ENCODE measurements at places on chromosomes 5 and 9.

GRCh38 chr9:38182321-38182720, 113.3 kb upstream of the SHB start:
- DNase-seq: no peak

DNA sequence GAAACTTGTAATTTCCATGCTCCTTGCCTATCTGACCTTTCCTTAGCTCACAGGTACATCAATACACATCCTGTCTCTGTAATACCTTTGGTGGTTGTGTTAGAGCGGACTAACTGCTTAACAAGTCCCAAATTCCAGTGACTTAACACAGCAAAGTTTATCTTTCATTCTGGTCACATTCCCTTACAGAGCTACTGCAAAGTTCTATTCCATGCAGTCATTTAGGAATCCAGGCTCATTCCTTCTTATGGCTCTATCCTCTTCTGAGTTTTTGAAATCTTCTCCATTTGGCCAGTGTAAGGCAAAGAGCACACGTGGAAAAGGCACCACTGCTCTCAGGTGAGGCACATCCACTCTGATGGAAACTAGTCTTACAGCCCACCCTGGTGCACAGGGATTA, 238.6 kb upstream of the ANKRD55 start:
- no peak for DNase-seq

- DNase-seq: no peak
Observed at GRCh38 chr5:159419576-159419975, 89.3 kb upstream of the IL12B start.

DNA sequence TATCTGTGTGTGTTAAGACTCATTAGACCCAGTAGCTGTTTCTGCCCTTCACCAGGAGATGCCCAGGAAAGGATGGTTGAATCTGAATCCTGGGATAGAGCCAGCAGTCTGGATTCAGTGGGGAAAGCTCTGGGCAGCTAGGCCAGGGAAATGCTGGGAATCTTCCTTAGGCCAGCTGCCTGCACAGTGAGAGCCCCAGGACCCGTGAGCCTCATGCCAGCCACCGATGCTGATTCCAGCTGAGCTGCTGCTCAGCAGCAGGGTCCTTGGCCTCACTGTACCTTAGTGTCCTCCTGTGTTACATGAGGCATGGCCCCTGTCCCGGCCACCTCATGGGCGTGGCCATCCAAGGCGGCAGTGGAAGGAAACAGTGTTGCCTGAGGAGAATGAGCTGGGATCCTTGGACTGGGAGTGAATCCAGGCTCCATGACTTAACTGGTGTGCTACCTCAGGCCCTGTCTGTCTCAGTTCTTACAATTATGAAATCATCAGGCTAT, 87.1 kb downstream of the AMBP start:
- DNase-seq: no peak

GRCh38 chr5:57828221-57828620, 345.6 kb upstream of the ACTBL2 start:
- DNase-seq: no peak

GRCh38 chr5:112735702-112736101, 2.0 kb upstream of the APC start:
- no peak for DNase-seq

DNA sequence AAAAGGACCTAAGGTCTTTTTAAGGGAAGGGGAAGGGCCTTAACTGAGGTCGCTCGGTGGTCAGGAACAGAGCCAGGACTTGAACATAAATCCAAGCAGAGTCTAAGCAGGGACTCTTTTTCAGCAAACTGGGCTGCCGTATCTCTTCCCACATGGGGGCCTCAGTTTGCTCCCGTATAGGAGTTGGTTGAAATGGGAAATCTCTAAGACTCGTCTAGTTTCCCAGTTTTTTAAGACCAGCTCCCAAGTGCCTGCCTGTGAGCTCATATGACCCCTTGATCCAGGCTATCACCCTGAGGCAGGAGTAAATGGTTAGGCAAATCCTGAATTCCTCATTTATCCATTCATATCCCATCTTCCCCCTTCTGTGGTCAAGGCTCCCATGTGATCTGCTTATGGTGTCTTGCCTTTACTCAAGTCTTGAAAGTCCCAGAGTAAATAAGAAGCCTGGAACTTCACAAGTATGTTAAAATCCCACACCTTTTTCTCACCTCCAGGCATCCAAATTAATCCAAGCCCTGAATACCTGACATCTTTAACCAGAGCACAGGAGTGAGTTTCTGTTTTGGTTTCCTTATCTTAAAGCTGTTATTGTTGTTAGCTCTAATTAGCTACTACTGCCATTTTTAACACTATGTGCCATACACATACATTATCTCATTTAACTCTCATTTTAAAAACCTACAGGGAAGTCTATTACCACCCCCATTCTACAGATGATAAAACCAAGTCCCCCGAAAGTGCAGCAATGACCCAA, 3.0 kb downstream of the ARSI start:
- no peak for DNase-seq

GRCh38 chr5:29811914-29812679, 1381.4 kb upstream of the CDH6 start:
- DNase-seq: no peak

GRCh38 chr5:127609957-127610356, 38.9 kb upstream of the CTXN3 start:
- DNase-seq: no peak

GRCh38 chr5:108266242-108266641, 115.7 kb downstream of the FBXL17 start:
- DNase-seq: no peak

DNA sequence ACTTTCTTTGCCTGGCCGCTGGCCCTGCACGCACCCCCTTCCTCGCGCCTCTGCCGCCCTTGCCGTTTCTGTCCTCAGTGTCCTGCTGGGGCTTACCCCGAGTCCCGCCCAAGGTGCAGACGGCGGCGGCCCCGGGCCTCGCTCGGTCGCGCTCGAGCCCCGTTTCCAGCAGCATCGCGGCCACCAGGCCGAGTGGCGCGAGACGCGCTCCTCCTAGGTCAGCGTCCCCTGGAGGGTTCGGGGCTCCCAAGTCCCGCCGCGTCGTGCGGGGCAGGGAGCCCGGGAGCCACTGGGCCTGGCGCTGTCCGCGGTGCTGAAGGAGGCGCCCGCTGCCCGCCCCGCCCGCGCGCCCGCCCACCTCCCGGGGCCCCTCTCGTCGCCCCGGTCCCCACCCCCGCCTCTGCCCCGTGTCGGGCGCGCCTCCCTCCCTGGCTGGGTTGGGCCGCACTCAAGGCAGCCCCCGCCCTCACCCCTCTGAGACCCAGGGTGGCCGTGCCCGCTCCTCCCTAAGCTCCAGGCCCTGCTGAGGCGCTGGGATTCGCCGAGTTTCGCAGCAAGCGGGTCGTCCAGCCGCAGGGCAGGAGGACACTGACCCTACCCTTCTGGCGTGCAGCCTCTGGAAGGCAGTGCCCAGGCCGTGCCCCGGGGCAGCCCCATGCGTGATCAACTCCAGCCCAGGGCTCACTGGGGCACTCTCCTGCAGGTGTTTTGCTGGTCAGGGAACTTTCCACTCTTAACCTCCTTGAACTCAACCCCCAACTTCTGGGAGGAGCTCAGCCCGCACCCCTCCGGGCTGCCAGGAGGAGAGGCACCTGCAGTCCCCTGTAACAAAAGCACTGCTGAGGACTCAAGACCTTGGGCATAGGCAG, at the start of gene LHX3:
TSS of gene LHX3 (minus strand) at position 291 of the 869 bp plus-strand sequence. CDS start at position 175, 116 bp downstream.
- peak; percentile 25 for DNase-seq

- DNase-seq: no peak
Observed at GRCh38 chr5:40939753-40940152, 30.5 kb downstream of the C7 start.

DNA sequence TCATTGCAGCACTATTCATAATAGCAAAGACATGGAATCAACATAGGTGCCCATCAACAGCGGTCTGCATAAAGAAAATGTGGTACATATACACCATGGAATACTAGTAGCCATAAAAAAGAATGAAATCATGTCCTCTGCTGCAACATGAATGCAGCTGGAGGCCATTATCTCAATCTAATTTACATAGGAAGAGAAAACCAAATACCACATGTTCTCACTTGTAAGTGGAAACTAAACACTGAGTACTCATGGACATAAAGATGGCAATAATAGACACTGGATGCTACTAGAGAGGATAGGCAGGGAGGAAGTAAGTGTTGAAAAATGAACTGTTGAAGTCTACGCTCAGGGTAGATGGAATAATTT, 203.9 kb upstream of the CDH9 start:
- no peak for DNase-seq

GRCh38 chr9:129250786-129251185, 72.7 kb upstream of the IER5L start:
- no peak for DNase-seq

DNA sequence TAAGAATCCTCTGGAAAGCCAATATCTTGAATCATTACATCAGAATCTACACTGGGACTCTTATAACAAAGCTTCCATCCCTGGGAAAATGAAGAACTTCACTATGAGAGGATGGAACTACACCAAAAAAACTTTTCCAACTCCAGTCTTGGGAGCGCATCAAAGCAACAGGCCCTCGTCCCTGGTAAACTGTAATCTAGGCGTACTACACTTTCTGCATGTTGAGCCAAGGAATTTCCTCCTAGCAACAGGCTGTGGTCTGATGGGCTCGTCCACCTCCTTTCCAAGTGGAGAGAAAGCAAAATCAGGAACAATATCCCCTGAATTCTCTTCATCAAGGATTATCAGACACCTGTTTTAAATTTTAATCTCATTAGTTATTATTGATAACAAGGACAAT, 94.1 kb downstream of the NFIB start:
- DNase-seq: no peak

- no peak for DNase-seq
Observed at GRCh38 chr9:115369322-115369957, 251.5 kb upstream of the TNC start.

GRCh38 chr9:113668061-113668460, 204.5 kb downstream of the RGS3 start:
- no peak for DNase-seq

- no peak for DNase-seq
Observed at GRCh38 chr5:62514510-62515119, 64.0 kb upstream of the LRRC70 start.

DNA sequence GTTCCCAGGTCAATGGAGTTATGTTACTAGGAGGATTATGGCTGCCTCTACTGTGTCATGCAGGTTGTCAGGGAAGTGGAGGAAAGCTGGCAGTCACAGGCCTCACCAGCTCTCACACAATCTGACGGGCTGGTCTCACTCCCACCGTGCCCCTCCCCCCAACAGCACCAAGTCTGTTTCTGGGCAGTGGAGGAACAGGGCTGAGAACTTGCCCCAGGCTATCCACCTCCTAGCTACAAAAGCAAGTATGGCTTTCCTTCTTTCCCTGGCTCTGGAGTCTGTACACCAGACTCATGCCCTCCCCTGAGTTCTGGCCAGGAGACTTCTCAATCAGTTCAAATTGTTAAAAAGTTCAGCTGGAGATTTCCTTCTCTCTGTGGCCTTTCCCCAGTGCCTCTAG, 25.7 kb upstream of the RIOK2 start:
- DNase-seq: no peak

GRCh38 chr5:61334868-61335615, 3.0 kb downstream of the ZSWIM6 start:
- no peak for DNase-seq

DNA sequence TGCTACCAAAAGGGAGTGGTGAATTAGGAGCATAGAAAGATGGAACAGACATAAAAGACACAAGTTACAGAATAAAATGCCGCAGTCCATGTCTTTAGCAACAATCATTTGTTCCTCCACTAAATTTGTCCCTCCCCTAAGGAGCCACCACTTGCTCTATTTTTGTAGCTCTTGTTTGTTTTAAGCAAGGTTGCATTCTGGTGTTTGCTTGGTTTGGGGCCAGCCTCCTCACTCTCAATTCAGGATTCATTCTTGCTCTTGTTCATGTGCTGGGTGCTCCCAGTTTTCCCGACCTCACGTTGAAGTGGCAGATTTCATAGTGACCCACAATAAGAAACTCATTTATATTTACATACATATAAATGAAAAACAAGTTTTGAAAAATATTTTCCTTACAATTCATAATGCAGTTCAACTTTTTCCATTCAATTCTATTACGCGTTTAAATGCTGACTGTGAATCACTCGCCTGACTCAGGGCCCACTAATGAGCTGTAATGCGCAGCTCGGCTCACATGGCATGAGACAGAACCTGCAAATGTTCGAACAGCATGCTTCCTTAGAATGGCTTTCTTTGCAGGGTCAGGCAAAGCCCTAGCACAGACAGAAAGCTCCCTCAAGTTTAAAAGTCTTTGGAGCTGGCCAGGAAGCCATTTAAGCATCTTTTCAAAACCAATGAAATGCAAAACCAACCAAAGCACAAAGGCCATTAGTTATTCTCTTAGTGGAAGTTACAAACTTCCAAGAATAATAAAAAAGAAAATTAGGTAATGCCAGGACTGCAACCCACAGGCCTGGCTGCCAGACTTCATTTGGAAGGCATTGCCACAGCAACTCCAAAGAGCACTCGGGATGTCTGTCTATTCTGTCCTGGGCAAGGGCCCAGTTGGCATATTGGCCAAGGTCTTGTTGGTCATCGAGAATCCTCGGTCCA, 41.7 kb downstream of the RETREG1 start:
- no peak for DNase-seq

- no peak for DNase-seq
Observed at GRCh38 chr9:108978205-108978604, 35.1 kb downstream of the CTNNAL1 start.

DNA sequence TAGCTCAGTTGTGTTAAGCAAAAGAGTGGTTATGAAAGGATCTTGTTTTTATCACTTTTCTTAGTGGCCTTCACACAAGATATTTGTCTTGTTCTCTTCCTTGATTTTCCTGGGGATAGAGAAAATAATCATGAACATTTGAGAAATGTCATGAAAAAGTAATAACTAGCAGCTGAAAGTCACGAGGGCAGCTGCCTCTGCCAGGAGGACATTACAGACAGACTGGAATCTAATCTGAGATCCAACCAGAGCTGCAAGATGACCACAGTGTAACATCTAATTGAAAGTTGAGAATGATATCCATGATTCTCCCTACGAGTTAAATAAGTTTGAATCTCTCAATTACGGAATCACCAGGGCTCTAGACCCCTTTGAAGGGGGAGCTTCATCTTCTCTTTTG, 274.9 kb downstream of the ARHGAP26 start:
- no peak for DNase-seq

GRCh38 chr5:151733358-151734063, 24.9 kb downstream of the ATOX1 start:
- DNase-seq: no peak

GRCh38 chr9:130158001-130158400, 14.2 kb upstream of the NCS1 start:
- DNase-seq: no peak

GRCh38 chr5:171762903-171763302, 22.7 kb upstream of the SMIM23 start:
- no peak for DNase-seq

DNA sequence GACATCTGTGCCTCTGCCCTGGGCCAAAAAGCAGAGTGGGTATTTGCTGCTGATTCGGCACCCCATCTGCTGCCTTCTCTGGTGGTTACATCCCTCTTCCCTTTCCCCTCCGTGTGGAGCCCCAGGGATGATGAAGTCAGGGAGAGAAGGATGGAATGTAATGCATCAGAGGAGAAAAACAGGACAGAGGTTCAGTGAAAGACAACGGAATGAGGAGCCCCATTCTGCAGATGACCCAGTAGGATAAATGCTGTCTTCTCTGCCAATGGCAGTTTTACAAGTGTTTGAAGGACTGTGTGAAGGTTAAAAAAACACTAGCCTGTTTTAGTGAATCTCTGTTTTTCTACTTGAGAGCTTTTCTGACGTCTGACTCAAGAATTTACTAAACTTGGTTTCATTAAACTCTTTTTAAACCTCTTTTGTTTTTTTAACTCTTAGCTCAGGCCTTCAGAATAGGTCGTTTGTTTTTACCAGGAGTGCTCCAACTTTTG, 86.3 kb downstream of the NLN start:
- DNase-seq: no peak

GRCh38 chr5:151023651-151024050, 3.3 kb downstream of the GPX3 start:
- DNase-seq: no peak

GRCh38 chr5:56145106-56145505, 88.0 kb downstream of the ANKRD55 start:
- no peak for DNase-seq
